ENCODE measurements at places on chromosomes 12 and 14.

DNA sequence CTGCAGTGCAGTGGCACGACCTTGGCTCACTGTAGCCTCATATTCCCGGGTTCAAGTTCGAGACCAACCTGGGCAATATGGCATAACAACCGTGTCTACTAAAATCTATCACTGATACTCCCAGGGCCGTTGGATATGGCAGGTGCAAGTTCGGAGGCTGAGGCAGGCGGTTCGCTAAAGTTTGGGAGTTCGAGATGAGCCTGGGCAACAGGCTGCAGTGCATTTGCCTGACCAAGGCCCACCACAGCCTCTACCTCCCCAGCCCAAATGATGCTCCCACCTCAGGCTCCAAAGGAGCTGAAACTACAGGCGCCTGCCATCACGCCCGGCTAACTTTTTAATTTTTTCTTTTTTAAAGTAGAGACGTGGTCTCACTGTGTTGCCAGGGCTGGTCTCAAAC is 177.1 kb upstream of the ALG10B start:
- no peak for DNase-seq

GRCh38 chr12:2958432-2959191 is 585 bp upstream of the TEAD4 start:
- DNase-seq, result no peak

DNA sequence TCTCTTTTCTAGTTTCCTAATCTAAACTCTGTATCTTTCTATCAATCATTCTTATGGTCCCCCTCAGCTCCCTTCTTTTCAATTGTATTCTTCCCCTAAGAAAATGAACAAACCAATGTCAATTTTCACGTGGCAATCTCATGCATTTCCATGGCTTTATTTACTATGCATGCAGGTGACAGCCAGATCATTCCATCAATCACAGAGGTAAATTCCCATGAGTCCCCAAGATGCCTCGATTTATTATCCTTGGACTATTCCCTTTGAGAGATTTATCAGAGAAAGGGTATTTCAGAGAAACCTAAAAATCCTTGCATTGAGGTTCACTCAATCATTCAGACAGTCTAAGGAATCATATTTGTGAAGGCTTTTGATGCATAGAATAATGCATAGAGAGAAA is 301.2 kb downstream of the DIO2 start:
- DNase-seq, result no peak

DNA sequence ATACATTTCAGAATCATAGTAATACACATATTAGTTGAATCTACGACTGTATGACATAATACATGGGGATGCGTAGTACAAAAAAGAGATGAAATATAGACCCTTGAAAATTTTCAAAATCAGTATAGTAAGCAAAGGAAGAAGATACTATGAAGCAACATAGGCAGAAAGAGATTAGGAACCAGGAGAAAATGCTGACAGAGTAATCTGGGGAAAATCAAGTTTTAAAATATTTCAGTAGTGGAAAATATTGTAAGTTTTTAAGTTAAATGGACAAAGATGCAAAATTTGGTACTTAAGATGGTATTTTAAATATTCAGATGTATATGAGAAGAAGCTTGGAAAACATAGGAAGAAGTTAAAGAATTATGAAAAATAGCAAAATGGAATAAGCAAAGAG is 915.6 kb upstream of the LRFN5 start:
- no peak for DNase-seq

GRCh38 chr14:100981809-100982208 is 78.3 kb upstream of the RTL1 start:
- DNase-seq, result no peak

DNA sequence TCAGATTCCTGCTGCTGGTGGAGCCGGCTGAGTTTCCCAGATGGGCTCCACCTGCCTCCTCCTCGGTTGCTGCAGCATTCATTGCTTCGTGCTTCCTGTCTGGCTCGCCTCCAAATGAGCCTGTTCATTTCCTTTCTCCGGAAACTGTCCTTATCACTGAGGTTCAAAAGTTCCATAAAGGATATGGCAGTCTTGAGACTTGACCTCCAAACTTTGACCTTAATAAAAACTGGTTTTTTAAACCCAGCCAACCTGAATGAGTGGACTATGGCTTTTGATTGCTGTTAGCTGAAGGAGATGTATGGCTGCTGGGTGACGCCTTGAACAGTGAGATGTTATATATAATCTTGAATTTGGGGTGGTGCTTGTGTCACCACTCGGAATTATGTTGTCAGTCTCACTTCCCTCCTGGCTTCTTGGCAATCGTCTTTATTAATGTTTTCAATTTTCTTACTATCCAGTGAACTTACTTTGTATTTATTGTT is 62.7 kb downstream of the RASSF3 start:
- no peak for DNase-seq

DNA sequence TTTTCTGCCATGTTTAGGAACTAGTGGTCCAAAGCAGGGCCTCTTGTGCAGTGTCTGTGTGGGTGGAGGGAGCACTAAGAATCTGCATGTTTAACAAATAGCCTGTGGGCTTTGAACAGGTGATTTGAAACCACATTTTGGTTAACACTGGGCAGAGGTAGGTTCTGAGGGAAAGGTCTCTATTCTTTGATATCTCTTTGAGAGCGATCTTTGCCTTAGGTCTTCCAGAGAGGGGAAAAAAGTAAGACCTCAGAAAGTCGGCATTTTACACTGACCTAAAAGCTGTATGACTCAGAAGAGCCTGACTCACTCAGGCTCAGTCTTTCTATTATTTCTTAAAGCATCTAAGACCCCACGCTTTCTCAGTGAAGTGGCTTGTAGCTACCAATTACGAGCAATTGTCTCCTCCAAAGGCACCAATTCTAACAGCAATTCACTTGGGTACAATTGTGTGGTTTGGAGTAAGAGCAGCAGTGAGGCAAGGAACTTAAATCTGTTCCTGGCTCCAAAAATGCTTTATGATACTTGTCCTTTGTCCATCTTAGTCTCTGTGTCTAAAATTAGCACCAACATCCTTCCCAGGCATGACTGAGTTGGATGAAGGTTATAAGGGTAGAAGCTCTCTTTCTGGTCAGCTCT is 8.8 kb downstream of the EIF2B2 start:
- DNase-seq, result peak; percentile 35

- DNase-seq, result no peak
Observed at GRCh38 chr12:97530245-97530644, 67.6 kb downstream of the RMST start.

DNA sequence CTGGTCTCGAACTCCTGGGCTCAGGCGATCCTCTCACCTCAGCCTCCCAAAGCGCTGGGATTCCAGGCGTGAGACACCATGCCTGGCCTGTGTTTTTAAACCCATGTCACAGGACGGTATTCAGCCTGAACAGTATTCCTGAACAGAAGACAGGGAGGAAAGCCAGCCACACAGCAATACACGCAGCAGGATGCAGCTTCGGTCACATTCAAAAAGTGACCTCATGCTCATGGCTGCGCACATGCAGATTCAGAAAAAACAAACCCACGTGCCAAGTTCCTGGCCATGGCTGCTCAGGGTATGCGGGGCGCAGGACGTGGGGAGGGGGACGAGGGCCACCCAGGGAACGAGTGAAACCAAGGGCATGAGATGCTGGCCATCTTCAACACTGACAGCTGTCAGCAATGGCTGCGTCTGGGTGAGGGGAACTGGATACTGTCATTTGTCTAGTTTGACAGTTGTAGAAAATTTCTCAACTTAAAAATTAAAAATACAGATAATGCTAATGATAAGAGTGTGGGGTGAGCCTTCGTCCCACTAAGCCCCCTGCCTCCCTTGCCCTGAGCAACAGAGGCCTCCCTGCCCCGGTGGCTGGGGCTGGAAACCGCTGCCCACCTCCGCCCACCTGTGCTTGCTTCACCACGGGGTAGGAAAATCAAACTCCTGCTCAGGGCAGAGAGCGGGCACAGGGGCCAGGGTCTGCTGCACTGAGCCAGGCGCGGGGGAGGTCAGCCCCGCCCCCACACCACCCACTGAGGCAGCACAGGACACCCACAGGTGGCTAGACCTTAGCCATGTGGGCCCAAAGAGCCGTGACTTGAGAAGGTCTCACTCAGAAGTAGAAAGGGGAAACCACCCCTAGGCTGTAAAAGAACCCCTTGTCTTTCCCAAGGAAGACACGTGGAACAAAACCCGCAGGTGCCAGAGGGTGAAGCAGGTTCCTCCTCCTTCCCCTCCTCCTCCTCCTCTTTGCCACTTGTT is 84.2 kb downstream of the SCARB1 start:
- DNase-seq, result no peak

GRCh38 chr14:78154827-78155226 is 15.3 kb upstream of the NRXN3 start:
- no peak for DNase-seq

- no peak for DNase-seq
Observed at GRCh38 chr12:26539131-26539530, 293.9 kb downstream of the ITPR2 start.

DNA sequence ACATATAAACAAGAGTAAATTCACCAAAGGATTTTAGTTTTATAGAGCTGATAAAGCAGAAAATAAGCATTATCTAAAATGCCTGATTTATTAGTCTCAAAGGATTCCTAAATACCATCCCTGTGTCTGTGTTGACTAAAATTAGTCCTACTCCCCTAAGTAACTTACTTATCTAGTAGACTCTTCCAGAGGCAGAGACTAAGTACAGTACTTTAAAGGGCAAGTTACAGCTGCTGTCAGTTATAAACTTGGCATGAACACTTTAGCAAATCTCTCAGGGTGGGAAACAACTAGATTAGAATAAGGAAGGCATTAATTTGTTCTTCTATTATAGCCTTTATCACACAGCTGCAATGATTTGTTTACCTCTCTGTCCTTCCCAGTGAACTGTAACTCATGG is 46.0 kb downstream of the ATP2B1 start:
- DNase-seq, result no peak

GRCh38 chr12:28620281-28620680 is 430.0 kb downstream of the CCDC91 start:
- DNase-seq, result no peak

GRCh38 chr12:24038211-24038997 is 88.9 kb upstream of the SOX5 start:
- no peak for DNase-seq

DNA sequence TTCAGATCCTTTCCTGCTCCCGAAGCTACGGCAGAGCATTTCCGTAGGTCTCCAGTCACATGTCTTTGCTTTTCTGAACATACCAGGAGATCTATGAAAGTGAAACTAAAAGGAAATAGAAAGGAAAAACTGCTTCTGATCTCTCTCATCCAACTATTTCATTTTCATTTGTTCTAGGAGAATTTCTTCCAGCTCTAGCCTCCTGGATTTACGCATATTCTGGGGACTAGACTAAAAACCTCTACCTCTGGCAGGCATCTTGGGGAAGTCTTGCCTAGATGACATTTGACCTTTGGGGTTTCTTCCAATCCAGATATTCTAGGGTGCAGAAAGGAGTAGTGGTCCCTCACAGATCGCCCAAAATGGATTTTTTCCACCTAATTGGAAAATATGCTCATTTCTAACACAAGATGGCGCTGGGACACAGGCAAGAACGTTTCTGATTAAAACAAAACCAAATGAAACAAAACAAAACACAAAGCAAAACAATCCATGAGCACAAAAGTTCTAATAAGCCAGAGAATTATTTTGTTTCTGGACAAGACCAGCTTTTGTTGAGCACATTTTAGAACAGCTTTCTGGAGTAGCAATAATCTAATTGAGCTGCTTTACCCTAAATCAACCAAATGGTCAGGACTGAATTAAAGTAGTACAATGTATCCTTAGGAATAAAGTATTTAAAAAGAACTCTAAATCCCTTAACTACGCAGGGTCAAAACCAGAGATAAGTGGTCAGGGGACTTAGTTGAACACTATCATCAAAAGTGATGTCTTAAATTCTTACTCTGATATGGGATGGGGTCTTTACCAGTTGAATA is 12.3 kb upstream of the PARP11 start:
- DNase-seq, result peak; percentile 59

DNA sequence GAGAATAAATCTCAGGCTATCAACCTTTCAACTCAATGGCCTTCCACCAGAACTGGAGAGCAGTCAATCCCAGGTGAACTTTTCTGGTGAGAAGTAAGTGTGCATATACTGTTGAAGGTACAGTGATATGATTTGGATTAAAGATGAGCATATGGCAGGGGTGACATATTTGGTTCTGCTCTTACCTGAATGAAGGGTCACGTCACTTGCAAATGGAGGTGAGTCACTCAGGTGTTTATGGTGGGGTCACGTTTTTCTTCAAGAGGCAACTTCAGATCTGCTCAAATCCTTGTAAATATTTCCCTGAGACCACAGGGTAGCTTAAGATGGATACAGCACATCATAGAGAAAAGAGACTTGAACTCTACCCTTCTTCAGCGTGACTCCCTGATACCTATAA is 143.2 kb downstream of the BRMS1L start:
- no peak for DNase-seq

- no peak for DNase-seq
Observed at GRCh38 chr14:81243499-81243898, 22.7 kb upstream of the GTF2A1 start.

DNA sequence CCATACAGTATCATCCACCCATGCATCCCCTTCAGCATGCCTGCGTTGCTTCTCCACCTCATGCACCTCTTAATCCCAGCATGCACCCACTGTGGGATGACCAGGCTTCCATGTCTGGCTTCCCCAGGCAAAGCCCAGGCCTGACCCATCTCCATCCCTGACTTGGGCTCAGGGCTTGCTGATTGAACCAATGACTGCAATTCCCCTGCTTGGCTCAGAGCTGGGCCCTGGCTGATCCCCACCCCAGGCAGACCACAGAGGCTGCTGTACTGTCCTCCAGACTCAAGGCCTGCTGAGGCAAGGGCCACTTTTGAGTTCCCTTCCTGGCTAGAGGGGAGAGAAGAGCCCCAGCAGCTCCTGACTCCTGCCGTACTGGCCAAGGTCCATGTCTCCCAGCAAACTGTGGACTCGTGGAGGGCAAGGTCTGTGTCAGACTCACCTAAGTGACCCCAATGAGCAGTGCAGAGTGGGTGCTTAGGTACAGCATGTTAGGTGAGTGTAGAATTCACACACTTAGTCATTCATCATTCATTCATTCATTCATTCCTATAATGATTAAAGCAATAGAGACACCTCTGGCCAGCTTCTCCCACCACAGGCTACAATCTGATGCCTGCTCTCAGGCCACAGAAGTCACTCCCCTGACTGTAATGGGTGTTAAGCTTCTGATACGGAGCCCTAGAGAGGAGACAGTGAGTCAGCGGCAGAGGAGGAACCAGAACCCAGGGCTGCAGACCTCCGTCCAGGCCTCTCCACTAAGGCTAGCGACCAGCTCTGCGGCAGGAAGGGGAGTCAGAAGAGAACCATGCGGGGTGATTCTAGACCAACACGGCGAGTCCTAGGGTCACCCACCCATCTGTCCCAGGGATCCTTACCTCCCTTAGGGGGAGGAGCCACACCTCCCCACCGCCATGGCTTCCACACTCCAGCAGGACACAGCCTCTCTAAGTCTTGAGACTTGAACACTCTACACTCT is 2.9 kb downstream of the BEGAIN start:
- DNase-seq, result no peak

- DNase-seq, result no peak
Observed at GRCh38 chr12:50032515-50032853, 7.2 kb upstream of the RACGAP1 start.

Measured in activated CD4-positive, alpha-beta T cell treated with anti-CD3 and anti-CD28 coated beads, Interleukin-10, Interleukin-2, amounts not matched to agents 100 ng/mL and 50 ng/mL, durations not matched to agents 16 hours and 8 hours (primary cell).